Activated CD4-positive, alpha-beta T cell treated with anti-CD3 and anti-CD28 coated beads, Interleukin-2, amount 50 U/mL, for 24 hours (primary cell): ENCODE measurements at places on chromosomes 1 and 21.

GRCh38 chr1:150110116-150110515, 39.6 kb upstream of the PLEKHO1 start:
- DNase-seq: no peak

- no peak for DNase-seq
Observed at GRCh38 chr1:10724052-10724494, 72.4 kb downstream of the CASZ1 start.

DNA sequence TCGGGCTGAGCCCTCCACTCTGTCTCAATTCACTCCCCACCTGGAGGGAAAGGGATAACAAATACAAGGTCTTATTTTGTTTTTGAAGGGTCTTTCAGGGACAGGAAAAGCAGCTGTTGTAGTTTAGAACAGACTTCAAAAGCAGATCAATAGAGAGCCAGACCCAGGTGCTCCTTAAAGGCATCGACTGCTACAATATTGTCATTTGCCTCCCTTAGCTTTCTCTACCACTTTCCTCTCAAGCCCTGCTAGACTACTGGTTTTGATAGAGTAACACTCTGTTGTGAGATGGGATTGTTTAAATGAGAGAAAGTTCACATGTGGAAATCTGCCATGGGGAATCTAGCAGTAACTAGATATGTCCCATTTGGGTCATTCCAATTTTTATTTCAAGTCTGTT, 24.0 kb downstream of the RGS7 start:
- no peak for DNase-seq

- peak; percentile 28 for DNase-seq
Observed at GRCh38 chr1:27445177-27445936, 44.6 kb downstream of the WASF2 start.

DNA sequence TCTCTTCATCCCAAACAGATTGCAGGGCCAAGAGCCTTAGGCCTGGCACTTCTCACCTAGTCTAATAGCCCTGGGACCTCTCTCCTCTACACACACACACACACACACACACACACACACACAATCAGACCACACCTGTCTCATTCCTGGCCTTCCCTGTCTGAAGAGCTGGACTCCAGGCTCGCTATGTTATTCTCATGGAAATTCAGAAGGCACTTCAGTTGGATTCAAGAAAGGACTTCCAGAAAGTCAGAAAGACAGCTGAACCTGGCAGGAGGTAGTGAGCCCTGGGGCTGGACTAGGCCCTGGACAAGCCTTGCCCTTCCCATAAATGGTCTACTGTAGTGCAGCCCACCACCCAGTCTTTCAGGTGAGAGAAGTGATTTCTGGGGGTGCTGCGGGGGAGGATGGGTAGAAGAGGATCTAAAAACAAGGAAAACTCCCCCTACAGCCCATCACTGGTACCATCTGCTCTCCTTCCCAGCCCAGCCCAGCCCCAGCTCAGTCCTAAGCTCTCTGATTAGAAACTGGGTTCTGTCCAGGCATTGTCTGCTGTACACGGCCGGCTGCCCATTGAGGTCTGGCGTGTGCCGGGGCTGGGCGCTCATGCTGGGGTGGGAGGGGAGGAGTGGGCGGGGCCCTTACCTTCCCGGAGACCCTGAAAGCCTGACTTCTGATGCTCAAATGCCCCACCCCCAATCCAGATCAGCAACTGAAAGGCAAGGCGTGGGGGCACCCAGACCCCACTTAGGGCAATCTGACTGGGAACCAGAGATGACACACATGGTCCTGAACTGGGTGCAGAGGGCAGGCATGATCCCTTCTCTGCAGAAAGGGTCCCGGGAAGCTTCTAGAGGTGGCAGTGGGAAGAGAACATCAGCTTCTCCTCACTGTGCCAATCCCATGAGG, 2.5 kb downstream of the KIF21B start:
- no peak for DNase-seq

- no peak for DNase-seq
Observed at GRCh38 chr1:100699744-100700143, 19.8 kb upstream of the VCAM1 start.

GRCh38 chr1:10794724-10795275, 1.6 kb downstream of the CASZ1 start:
- DNase-seq: no peak

GRCh38 chr1:231508941-231509340, 19.5 kb upstream of the TSNAX start:
- no peak for DNase-seq

DNA sequence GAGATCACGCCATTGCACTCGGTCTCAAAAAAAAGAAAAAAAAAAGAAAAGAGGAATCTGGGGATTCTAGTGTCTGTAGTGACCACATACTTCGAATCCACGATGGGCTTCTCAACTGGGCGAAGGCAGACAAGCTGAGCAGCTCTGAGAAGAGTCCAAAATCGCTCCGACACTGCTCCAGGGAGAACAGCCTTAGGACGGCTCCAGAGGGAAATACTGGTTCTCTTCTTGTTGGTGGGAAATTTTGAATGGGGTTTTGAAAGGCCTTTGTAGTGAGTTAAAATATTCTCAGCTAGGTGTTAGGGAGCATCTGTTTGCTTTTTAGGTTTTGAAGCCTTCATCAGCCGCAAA, 18.3 kb upstream of the HJV start:
- DNase-seq: no peak

GRCh38 chr1:160541622-160542302, 18.7 kb upstream of the SLAMF6 start:
- DNase-seq: no peak

GRCh38 chr21:31450980-31451379, 106.9 kb upstream of the TIAM1 start:
- DNase-seq: no peak

DNA sequence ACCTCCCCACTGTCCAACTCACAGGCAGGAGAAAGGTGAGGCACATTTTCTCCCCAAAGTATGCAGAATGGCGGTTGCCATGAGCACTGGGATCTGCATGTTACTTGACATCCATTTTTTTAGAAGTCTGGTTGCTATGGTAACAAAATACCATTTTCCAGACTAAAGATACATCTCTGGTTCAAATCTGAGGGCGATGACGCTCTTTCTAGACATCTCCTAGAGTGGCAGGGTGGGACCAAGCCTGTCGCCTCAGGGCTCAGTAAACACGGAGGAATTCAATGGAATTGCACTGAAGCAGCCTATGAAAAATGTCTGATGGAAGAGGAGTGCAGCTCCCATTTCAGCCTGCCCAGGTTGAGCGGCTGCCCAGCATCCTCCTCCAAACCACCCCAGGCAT, 21.5 kb upstream of the FAM43B start:
- no peak for DNase-seq

- DNase-seq: no peak
Observed at GRCh38 chr1:53616927-53617326, 122.0 kb downstream of the GLIS1 start.

- no peak for DNase-seq
Observed at GRCh38 chr21:44423941-44424607, 31.2 kb upstream of the LRRC3 start.

- DNase-seq: no peak
Observed at GRCh38 chr1:35535243-35535642, 22.0 kb downstream of the KIAA0319L start.

GRCh38 chr1:64553285-64553684, 83.4 kb downstream of the CACHD1 start:
- no peak for DNase-seq

DNA sequence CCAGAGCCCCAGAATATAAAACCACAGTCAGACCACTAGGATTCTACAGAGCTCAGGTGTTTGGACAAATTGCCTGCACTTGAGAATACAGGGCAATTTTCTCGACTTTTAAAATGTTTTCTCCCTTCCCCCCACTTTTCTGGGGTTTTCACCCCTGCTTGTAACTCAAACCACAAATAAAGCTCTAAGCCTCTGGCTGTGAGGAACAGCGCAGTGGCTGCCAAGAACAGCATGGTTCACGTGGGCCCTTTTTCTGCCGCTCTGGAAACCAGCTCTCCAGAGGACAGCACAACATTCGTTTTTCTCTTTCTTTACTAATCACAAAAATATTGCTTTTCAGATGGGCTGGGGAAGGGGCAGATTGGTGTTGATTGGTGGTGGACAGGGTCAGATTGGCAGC, 102.2 kb upstream of the JUN start:
- DNase-seq: no peak

GRCh38 chr1:48741380-48741779, 35.3 kb downstream of the BEND5 start:
- no peak for DNase-seq

DNA sequence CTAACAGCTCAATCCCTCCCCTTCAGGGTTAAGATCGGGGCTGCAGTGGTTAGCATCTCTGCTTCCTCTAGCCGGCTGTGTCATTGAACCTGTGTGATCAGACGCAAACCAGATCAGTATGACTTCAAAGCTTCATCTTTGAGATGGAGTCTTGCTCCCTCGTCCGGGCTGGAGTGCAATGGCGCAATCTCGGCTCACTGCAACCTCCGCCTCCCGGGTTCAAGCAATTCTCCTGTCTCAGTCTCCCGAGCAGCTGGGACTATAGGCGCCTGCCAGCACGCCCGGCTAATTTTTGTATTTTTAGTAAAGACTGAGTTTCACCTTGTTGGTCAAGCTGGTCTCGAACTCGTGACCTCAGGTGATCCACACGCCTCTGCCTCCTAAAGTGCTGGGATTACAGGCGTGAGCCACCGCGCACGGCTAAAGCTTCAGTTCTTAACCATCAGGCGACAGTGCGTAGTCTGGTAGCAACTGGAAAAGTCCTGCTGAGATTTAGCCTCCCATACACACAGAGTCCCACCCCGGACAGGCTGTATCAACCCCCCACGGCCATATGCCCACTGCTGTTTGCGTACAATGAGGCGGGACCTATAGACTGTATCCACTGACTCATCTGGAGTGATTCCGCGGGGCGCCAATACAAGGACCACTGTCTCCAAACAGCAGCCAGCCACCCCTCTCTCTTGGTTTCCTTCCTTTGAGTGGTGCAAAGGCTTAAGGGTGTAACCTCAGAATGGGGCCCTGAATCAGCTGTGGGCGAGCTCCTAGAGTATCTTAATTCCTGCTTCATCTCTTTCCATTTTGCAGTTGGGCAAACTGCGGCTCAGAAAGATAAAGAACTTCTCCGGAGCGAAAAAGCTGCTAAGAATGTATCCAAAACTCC, 23.3 kb downstream of the CELA3A start:
- DNase-seq: peak; percentile 41

DNA sequence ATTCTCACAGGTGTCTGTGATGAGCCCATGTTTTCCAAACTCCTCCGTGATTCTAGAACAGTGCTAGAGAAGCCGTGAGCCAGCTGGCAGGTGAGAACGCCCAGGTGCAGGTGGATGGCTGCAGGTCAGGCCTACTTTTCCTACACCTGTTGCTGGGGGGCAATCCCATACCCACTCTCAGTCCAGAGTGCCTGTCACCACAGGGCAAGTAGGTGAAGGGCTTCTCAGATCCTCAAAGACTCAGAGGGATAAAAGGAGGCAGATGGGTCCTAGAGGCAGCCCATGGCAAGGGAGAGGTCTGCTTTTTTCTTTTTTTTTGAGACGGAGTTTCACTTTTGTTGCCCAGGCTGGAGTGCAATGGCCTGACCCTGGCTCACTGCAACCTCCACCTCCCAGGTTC, 50.7 kb upstream of the H6PD start:
- DNase-seq: no peak

GRCh38 chr21:34874684-34875513, 174.2 kb downstream of the RUNX1 start:
- DNase-seq: no peak

DNA sequence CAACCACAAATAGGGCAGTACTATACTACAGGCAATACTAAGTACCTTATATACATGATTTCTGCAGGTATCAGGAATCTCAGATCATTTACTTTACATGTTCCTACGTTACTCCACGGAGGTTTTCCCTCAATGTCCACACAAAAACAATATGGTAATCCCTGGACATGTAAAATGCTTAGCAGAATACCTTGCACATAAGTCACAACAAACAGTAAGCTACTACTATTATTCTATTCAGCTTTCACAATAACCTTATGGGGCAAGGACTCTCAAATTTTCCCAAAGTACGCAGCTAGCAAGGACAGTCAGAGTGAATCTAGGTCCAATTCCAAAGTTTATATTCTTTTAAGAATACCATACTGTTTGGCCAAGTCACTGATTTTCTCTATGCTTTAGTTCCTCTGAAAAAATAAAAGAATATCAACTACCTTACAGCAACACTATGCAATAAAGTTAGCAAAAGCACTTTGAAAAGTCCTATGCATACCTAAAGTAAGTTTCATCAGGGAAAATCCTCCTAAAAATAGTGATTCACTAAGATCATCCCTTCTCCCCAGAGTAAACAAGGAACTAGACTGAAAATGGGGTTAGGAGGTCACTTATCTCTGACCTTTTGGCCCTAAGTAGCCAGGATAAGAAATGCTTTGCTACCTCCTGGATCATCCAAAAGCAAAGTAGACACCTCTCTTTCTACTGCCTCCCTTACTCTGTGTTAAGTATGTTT, 67.4 kb downstream of the LUZP1 start:
- no peak for DNase-seq

DNA sequence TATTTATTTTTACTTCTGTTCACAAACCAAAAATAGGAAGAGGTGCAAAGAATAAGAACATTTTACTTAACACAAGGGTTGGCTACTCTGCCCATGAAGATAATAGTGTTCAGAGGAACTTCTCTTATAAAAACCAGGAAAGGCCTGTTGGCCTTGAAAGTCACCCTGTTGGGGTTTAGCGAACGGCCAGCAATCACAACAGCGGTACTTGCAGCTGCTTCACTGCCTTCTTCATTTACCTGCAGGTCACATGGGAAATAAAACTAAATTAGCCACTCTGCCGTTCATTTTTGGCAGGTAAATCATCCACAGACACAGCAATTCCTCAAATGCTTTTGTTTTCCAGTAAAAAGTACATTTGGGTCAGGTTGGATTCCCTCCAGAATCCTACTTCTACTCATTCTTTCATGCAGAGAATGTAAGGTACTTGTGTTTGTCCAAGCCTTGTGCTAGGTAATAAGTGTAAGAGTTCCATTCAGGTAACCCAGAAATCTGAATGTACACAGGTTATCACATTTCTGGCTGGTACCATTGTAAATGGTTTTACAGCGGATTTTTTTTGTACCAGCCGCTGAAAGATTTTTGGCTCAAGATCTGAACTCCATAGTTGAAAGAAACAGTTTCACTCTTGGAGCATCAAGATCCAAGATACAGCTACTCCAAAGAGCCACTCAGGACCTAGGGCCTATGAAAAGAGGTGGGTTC, 13.1 kb downstream of the SERPINC1 start:
- DNase-seq: no peak

DNA sequence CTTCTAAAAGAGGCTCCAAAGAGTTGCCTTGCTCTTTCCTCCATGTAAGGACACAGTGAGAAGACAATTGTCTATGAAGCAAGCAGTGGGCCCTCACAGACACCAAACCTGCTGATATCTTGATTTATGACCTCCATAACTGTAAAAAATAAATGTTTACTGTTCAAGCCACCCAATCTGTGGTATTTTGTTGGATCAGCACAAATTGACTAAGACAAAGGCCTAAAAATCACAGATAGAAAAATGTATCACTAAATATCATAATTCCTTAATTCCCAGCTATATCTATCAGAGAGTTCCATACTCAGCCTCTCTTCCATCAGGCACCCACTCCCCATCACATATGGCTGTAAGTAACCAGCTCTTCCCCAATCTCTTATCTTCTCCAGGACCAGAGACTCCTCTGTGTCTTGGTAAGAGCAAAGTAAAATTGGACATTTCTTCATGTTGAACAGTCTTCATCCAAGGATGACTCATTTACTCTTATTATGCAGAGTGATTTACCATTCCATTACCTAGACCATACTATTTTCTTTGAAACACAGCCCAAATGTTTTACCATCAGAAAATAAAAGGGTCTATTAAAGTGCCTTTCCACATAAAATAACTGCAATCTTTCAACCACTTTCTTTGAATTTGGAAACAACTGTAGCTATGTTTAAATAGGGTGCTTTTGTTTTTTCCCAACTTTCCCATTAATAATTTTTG, 503.6 kb downstream of the MRPL39 start:
- no peak for DNase-seq

GRCh38 chr1:15056515-15057285, 96.8 kb upstream of the TMEM51 start:
- no peak for DNase-seq
